Left colon (tissue), 2 donors: ENCODE measurements at places on chromosomes 13 and 19. TPM values are rescaled to one million over a fixed set of nuclear protein-coding genes. Genes with fewer than 3 reads are reported as not detected.

GRCh38 chr19:3073159-3073563 lies 10.9 kb upstream of the TLE5 start:
- no peak for DNase-seq

DNA sequence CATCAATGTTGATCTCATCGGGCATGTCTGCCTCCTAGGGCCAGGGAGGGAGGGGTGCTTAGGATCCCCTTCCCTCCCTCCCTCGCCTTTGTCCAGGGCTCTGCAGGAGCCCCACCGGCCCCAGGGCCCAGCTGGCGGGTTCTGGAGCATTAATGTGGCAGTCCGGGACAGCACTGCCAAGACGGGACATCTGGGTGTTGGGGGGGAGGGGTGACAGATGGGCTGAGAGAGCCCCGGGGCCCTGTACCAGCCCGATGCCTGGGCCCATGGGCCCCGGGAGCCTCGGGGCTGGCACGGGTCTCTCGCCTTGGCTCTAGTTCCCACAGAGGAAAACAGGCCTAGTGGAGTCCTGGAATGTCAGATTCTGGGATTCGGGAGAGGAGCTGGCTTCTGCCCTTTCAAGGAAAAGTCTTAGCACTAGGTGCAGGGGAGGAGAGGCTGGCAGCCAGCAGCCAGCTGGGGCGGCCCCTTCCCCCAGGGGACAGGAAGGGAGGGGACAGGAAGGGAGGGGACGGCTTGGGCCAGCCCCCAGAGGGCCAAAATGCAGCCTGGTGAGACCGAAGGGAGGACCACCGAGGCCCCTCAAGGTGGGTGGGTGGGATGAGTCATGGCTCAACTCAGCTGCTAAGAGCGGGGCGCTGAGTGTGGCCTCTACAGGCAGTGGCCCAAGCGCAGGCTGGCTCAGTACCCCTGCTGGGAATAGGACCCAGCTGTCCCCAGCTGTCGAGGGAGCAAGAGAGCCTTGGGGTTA lies 3.1 kb downstream of the PPP1R14A start:
- DNase-seq, result peak; percentile 35

COX7A1 gene
- 5.5 TPM for total RNA-seq

- DNase-seq, result peak; percentile 57
Measured at GRCh38 chr19:296476-297225, 5.4 kb upstream of the PLPP2 start.

CYP4F12 gene
- 93.3 TPM for total RNA-seq

GRCh38 chr13:70769817-70770216 lies 661.6 kb upstream of the KLHL1 start:
- no peak for DNase-seq

ITPKC gene
- 24.3 TPM for total RNA-seq
